ENCODE measurements at places on chromosomes 5 and 9.

DNA sequence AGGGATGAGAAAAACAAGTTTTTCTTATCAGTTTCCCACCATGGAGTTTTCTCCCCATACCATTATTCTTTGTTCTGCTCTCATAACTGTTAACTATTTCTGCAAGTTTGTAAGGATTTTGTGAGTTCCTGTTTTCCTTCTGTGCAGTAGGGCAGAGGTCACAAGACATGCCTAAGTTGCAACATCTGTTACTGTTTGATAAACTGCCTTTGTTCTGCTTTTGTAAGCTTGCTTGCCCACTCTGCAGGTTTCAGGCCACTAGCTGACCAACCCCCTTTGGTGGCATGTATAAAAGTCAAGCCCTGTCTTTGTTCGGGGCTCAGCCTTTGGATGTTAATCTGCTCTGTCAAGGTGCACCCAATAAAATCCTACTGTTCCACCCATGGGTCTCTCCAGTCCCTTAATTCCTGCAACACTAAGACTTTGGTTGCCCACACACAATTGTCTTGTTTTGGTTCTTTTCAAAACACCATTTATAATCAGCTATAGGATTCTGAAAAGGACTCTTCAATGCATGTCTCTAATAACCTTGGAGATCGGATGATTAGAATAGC is 545.4 kb downstream of the CDH9 start:
- DNase-seq, result no peak

- DNase-seq, result no peak
Observed at GRCh38 chr9:70290626-70291025, 31.8 kb downstream of the SMC5 start.

- DNase-seq, result no peak
Observed at GRCh38 chr9:72119853-72120252, 29.4 kb upstream of the GDA start.

- no peak for DNase-seq
Observed at GRCh38 chr9:70563431-70564204, 149.2 kb upstream of the KLF9 start.

DNA sequence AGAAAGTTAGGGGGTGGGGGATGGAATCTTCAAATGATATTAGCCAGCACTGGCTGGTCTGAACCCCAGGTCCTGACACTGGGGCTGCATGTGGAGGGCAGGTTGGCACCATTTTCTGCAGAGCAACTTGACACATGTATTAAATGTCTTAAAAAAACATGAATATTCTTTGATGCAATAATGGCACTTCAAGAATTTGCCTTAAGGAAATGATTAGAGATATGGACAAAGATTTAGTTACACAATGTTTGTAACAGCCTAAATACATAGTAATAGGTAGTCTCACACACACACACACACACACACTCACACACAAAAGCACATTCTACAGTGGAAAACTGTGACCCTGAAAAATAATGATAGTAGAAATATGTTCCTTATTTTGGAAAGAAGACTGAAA is 3.6 kb downstream of the SVEP1 start:
- DNase-seq, result no peak

- DNase-seq, result no peak
Observed at GRCh38 chr5:64158827-64159226, 6.8 kb upstream of the RNF180 start.

- no peak for DNase-seq
Observed at GRCh38 chr9:97554566-97555075, 53.2 kb downstream of the TMOD1 start.

DNA sequence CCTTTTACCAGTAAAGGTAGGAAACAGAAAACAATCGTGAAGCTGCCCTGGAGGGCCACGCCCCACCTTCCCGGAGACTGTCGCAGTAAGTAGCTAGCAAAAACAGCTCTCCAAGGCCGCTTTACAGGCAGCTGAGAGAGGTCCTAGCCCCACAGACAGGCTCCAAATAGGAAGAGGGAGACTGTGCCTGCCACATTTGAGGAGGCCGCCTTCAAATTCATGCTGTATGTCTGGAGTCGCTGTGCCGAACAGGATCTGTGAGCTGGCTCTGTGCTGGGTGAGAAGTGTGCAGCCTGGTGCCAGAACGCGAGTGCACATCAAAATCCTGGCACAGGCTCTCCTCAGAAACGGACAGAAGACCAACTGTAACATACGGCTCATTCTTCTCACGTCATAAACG is 582.2 kb downstream of the CETN3 start:
- no peak for DNase-seq

DNA sequence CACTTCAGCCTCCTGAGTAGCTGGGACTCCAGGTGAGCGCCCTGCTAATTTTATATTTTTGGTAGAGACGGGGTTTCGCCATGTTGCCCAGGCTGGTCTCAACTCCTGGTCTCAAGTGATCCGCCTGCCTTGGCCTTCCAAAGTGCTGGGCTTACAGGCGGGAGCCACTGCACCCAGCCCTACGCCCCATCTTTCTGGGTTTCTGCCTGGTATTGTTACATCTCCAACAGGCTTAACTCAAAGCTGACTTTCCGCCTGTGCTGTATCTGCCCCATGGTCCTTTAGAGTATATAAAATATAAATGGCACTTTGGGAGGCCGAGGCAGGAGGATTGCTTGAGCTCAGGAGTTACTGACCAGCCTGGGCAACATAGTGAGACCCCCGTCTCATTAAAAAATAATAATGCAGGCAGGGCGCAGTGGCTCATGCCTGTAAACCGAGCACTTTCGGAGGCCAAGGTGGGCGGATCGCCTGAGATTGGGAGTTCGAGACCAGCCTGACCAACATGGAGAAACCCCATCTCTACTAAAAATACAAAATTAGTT is 36.5 kb upstream of the GLDC start:
- DNase-seq, result no peak

GRCh38 chr5:82924226-82925060 is 152.8 kb downstream of the TMEM167A start:
- no peak for DNase-seq

DNA sequence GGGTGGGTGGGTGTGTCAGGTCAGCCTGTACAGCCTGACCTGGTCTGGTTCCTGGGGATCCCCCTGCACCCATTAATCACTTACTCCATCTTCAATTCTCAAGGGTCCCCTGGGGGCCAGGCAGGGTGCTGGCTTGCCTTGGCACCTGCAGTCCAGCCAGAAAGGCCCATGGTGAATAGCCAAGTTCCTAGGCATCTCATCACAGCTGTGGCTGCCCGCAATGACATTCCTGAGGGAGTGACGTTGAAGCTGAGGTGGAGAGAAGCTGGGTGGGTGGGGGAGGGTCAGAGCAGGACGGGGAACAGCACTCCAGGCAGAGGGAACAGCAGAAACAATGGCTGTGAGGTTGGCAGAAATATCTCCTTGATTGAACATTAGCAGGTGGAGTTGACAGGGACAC is 10.6 kb downstream of the HMCN2 start:
- DNase-seq, result no peak

DNA sequence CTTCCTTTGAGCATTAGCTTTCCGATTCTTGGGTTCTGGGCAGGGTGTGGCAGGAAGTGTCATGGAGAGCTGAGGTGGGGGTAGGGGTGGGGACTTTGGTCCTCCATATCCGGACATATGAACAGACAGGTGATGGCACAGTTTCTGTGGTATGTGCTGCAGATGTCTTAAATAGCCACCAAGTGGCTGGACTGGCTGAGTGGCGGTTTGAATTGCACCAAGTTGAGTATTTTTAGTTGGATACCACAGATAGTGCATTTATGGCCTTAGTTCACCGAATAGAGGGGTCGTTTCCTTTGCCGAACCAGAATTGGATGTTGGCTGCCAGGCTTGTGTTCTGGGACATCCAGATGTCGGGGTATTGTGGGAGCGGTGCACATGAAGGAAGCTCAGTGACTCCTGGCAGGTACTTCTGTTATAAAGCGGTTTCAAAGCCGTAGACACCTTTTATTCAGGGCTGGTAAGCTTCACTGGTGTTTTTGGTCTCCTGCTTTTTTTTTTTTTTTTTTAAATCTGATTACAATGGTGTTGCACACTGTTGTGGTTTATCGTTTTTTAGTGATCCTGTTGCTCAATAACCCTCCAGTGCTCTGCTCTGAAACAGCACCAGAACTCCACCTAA is 15.1 kb upstream of the TNFAIP8 start:
- DNase-seq, result no peak

DNA sequence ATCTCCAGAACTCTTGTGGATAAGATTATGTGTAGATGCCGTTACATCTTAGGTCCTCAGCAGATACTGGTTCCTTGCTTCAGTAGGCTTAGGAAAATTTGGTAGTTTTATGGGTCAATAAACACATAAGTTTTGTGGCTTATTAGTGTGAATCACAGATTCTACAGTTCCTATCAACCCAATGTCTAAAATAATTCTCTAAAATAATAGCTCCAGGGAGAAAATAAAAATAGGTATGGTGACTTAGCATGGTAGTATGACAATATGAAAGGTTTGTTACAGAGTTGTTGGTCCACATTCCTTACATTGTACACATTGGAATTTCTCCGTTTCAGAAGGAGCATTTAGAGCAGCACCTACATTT is 91.7 kb downstream of the AOPEP start:
- no peak for DNase-seq

GRCh38 chr9:70488098-70488792 is 73.8 kb upstream of the KLF9 start:
- no peak for DNase-seq

GRCh38 chr5:129120158-129120581 is 25.6 kb downstream of the ISOC1 start:
- DNase-seq, result no peak

DNA sequence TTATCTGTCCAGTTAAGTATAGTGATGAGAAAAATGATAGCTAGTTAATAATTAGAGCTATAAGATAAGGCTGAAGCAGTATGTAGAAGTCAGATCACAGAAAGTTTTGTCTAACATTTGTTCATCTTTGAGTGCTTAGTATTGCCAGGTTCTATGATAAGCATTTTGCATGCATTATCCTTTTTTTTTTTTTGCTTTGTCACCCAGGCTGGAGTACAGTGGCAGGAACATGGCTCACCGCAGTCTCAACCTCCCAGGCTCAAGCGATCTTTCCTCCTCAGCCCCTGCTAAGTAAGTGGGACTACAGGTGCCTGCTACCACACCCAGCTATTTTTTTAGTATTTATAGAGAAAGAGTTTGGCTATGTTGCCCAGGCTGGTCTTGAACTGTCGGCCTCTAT is 17.5 kb downstream of the BAAT start:
- no peak for DNase-seq

GRCh38 chr9:18825656-18826170 is 207.3 kb downstream of the SAXO1 start:
- no peak for DNase-seq

DNA sequence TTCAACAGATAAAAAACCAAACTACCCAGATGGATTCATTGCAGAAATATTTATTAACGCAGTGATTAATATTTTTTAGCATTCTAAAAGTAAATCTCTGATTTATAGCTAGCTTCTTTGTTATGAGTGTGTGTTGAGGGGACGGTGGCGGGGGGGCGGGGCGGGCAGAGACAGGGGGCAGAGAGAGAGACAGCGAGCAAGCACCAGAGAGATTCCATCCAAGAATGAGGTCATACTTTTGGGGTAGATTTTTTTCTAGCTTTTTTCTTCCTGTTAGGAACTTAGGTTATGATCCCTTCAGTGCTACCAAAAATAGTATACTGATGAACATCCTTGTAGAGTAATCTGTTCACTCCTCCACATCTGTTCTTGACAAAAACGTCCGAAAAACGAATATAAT is 500 bp upstream of the ZNF883 start:
- no peak for DNase-seq

DNA sequence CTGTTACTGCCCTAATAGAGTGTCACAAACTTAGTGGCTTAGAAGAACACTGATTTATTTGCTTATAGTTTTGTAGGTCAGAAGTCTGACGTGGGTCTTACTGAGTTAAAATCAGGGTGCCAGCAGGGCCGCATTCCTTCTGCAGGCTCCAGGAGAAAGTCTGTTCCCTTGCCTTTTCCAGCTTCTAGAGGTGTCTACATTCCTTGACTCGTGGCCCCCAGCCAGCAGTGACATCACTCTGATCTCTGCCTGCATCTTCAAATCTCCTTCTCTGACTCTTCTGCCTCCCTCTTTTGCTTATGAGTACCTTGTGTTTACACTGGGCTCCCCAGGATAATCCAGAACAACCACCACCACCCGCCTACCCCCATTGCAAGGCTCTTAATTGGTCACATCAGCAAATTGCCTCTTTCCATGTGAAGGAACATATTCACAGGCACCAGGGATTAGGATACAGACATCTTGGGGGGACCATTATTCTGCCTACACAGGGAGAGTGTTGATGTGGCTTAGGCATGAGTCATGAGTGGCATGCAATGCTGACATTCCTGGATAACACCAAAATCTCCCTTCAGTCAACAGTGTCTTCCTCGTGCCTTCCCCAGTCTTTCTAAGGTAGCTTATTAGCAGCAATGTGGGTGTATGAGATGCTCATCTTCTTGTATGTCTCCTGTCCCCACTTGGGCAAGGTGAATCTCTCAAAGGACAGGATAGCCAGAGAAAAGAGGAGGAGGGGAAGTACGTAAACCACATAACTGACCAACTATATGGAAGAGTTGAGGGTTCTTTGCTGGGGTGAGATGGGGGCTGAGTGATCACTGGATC is 24.4 kb downstream of the CYFIP2 start:
- no peak for DNase-seq

DNA sequence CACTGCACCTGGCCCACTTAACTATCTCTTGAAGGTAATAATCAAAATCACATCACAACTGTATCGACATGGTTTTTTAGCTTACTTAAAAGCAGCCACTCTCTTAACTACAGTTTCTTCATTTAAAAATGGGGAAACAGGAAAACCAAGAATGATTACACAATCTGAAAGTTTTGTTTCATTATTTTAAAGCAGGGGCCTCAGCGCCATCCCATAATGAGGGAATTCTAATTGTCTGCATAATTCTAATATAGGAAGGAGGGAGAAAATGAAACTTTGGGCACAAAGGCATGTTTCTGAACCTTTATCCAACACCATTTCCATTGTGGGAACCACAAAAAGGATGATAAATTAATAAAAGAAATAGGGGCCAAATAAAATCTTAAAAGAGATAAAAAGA is 7.6 kb downstream of the HACD4 start:
- DNase-seq, result no peak

- DNase-seq, result no peak
Observed at GRCh38 chr9:13646500-13647021, 367.1 kb upstream of the MPDZ start.

DNA sequence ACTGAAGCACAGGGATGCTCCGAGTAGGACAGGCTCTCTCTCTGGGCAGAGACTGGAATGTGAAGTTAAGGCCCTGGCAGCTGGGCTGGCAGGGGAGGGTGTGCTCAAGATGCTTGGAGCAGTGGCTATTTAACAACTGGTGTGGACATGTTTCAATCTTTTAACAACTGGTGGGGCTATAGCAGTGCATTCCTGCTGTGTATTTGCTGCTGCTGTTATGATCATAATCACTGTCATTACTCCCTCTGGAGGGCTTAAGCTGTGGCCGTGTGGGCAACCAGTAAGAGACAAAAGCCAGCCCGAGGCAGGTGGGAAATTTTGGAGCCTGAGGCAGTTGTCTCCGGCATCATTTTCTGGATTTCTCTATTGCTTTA is 33.3 kb upstream of the PTGS1 start:
- no peak for DNase-seq

- DNase-seq, result no peak
Observed at GRCh38 chr5:54401515-54401914, 54.0 kb upstream of the HSPB3 start.

- DNase-seq, result no peak
Observed at GRCh38 chr9:72856972-72857623, 95.8 kb downstream of the ALDH1A1 start.

Measured in D721Med (cell line).